ENCODE measurements at places on chromosomes 12 and 14.

DNA sequence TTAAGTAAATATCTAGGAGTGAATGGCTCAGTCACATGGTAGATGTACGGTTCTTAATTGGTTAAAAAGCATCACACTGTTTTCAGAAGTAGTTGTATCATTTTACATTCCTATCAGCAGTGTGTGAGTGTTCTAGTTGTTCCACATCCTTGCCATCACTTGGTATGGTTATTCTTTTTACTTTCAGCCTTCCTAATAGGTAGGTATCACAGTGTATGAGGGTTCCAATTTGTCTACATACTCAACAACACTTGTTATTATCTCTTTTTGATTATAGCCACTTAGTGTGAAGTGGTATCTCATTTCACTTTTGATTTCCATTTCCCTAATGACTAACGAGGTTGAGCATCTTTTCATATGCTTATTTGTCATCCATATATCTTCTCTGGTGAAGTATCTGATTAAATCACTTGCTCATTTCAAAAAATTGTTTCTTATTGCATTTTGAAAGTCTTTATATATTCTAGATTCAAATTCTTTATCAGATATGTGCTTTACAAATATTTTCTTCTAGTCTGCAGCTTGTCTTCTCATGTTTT, 3.5 kb upstream of the SPRYD3 start:
- no peak for DNase-seq

DNA sequence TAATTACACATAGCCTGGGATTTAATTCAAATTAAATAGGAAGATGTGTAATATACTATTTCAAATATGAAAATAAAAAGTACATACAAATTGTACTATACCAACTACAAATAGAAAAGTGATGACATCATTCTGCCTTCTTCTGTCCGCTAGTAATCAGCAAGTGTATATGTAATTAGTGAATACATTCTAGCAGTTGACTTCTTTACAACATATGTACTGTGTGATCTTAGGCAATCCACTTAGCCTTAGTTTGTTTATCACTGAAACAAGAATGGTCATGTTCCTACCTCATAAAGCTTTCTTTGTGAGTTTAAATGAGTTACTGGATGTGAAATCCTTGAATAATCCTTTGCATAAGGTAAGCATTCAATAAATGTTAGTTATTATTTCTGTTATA, 7.8 kb upstream of the LUM start:
- DNase-seq = no peak

DNA sequence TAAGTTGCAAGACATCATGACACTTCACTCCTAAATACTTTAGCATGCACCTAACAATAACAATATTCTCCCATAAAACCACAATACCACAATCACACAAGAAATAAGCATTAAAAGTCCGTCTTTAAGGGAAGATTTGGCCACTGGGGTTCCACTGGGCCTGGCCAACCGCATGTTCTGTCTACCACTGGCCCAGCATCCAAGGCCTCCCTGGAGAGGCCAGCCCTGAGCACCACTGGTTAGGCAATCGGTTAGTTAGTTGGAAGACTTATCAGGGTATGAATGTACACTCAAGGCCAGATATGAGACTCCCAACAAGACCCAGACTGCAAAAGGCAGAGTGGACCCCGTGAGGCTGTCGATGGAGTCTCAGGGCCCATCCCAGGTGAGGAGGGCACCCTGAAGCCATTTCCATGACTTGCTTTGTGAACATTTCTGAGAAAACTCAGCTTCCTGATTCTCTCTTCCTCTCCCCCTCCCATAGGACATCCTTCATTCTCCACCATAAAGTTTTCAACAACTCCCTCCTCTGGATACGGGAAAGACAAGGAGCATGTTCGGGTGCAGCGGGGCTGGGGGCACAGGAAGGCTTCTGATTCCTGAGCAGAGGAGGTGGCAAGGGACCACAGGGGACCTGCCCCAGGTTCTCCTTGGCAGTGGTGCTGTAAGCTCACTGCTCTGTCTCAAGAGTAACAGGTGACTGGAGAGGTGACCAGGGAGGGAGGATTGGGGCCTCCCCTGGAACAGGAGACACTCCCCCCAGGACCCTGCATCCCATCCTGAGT, 5.9 kb downstream of the PXN start:
- DNase-seq = no peak

DNA sequence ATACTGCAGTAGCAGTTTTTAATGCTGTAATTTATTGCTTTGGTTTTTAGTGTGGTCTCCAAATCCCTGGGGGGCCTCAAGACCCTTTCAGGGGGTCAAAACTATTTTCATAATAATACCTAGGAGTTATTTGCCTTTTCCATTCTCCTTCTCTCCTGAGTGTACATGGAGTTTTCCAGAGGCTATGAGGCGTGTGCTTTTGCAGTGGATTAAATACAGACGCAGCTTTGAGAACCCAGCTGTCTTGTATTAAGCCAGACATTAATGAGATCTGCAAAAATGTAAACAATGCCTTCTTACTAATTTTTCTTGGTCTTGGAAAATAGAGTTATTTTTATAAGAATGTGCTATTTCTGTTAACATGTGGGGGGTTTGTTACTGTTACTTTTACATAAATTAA, 68.6 kb downstream of the SLC25A47 start:
- DNase-seq = no peak

- DNase-seq = peak; percentile 45
Measured at GRCh38 chr14:20848316-20848954, 42.8 kb upstream of the RNASE3 start.

GRCh38 chr14:96649327-96649601, 147.1 kb downstream of the PAPOLA start:
- no peak for DNase-seq

DNA sequence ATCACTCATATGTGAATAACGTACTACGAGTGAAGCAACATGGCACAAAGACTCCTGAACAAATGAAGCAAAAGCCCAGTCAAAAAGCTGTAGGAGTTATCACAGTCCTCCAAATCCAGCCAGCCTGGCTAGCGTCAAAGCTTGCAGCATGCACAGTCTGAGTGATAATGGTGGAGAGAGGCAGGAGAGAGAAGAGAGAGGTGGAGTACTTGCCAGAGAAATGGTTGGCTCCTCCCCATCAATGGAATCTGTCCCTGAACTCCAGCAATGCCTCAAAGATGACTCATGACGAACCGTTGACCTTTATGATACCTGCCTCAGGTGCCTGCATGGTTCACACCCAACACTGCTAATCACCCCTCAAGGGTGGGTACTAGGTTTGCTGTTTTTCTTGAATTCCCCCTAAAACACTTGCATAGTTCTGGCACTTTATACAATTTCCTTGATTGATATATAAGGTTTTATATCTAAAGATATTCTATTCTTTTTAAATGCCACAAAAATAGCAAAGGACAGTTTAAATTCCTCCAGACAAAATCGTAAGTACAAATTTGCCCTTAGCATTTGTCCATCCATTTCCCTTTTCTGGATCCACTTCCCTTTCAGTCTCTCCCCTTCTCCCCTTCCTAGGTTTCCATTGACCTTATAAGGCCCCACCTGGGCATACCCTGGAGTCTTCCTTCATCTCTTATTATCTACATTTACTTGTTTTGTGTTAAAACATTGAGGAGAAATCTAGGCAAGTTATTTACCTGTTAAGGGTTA, 10.2 kb downstream of the ARHGDIB start:
- peak; percentile 69 for DNase-seq

- DNase-seq = no peak
Measured at GRCh38 chr12:64716371-64716770, 42.8 kb downstream of the GNS start.

- DNase-seq = no peak
Measured at GRCh38 chr14:69699748-69700303, 67.1 kb upstream of the SRSF5 start.

DNA sequence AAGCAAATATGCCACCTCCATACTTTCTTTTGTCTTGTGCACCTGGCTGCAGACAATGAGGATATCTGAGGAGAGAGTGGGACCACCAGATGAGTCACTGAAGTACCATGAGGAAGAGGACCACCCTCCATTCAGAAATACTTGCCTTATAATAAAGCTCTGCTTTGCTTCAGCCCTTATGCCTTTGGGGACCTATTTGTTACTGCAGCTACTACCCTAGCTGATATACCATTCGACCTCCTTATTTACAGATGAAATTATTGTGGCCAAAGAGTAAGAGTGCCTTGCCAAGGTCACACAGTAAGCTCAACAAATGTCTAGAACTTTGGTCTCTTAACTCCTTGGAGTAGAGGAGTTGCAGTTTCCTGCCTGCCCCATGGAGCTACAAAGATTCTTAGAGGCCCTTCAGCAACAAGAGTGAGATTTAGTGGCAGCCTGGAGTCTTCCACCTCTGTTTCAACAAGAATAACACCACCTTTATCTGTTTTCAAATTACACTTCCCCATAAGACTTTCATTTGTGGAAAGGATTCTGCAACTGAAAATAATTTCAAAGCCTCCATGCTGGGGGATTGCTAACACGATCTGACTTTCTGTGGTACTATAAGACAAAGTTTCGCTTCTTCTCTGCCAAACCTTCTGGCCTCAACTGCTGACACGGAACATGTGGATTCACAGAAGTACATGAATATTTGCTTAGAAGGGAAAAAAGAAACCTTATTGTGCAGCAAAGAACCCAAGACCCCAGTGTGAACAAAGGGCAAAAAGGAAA, 3.6 kb downstream of the CMKLR1 start:
- DNase-seq = no peak

- DNase-seq = no peak
Measured at GRCh38 chr12:32987512-32987911, 90.9 kb upstream of the PKP2 start.

Measured in Calu3 (cell line).